ENCODE measurements at places on chromosomes 3 and 15.

GRCh38 chr3:124514683-124515082 lies 215.6 kb upstream of the UMPS start:
- DNase-seq = no peak

DNA sequence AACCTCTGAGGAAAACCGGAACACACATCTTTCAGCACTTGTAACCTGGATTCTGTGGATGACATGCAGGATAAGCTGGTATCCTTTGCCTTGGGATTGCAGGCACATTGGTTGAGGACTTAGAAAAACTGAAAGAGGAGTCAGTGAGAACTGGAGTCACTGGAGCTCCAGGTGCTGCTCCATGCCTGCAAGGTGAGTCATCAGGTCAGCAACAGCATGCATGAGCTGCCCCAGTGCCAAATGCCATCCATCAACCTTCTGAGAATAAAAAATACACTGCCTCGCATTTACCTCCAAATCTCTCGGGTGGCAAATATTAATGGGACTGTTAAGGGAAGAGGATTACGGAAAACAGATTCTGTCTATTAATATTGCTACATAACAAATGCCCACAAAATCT lies 729.1 kb downstream of the NTRK3 start:
- DNase-seq = no peak

DNA sequence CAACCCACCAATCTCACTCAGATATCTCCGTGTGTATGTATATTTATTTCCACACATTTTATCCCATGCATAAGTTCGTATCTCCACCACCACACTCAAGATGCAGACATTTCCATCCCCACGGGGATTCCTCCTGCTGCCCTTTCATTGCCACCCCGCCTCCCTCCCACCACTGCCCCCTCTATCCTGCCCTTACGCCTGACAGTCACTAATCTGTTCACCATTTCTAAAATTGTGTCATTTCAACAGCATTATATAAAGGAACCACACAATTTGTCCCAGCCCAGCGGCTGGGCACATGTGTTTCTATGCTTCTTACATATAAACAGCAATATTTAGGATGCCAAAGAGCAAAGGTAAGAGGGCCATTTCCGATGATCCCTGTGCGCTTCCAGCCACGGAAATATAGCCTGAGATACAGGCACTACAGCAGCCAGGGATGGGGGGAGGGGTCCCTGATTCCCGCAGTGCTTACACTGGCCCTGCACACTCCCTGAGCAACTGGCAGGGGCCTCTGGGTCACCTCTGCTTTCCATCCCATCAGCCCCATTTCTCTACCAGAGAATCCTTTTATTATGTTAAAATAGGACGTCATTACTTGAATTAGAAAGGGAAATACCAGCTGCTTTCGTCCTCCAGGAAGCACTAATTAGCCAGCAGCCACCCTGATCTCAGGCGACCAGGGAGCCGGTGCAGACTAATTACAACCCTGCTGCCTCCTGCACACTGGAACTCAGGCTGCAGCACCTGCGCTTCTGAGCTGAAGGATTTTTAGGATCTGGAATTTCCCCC lies 372.0 kb upstream of the ATP10A start:
- no peak for DNase-seq

- DNase-seq = no peak
Measured at GRCh38 chr3:151044706-151045105, 40.8 kb upstream of the MED12L start.

- DNase-seq = no peak
Measured at GRCh38 chr3:48268381-48268935, 27.6 kb downstream of the ZNF589 start.

- DNase-seq = no peak
Measured at GRCh38 chr15:36798366-36798765, 218.9 kb downstream of the CDIN1 start.

GRCh38 chr3:13834258-13835035 lies 45.4 kb downstream of the WNT7A start:
- DNase-seq = no peak

DNA sequence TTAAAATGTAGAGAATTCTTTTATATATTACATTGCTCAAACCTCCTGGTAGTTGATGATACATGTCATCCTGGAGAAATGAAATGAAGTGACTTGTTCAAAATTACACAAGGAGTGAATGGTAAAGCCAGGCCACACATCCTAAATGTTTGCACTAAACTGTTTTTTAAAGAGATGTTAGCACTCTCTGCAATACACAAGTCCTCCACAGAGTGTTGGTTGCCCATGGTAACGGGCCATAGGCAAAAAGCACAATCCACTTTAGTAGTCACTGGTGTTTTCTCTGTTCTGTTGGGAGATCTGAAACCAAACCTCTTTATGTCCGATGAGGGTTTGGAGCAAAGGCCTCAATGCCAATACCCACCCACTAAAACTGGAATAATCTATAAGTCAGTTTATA lies 907.4 kb downstream of the NTRK3 start:
- no peak for DNase-seq

DNA sequence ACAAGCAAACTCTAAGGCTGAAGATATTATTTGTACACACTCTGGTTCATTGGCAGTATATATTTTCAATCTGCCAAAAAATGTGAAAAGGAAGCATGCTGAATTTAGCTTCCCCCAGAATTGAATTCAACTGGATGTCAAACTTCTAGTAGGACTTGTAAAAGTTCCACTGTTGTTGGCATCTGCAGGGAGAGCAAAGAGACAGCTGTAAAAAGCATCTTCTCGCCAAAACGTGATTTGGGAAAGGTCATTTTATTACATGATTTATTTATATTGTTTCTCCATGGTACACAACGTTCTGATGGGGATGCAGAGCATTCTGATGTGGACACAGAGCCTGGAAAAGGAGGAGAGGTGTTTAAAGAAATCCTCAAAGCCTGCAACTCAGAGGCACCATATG lies 196.7 kb upstream of the ADAMTS9 start:
- DNase-seq = no peak

DNA sequence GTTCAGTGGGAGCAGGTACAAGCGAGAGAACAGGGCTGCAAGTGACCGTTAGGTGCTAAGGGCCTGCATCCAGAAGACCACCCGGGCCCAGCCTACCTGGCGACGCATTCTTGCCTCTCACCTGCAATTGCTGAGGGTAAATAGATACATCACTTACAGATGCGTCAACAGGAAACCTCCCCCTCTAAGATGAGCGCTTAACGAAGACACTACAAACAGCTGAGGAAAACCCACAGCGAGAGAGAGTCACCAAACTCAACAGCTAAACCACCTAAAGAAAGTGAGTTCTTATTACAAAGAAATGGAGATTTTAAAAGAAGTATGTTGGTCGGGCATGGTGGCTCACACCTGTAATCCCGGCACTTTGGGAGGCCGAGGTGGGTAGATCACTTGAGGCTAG lies 157.9 kb downstream of the CHSY1 start:
- DNase-seq = no peak

GRCh38 chr3:53175613-53176540 lies 14.9 kb downstream of the PRKCD start:
- no peak for DNase-seq

DNA sequence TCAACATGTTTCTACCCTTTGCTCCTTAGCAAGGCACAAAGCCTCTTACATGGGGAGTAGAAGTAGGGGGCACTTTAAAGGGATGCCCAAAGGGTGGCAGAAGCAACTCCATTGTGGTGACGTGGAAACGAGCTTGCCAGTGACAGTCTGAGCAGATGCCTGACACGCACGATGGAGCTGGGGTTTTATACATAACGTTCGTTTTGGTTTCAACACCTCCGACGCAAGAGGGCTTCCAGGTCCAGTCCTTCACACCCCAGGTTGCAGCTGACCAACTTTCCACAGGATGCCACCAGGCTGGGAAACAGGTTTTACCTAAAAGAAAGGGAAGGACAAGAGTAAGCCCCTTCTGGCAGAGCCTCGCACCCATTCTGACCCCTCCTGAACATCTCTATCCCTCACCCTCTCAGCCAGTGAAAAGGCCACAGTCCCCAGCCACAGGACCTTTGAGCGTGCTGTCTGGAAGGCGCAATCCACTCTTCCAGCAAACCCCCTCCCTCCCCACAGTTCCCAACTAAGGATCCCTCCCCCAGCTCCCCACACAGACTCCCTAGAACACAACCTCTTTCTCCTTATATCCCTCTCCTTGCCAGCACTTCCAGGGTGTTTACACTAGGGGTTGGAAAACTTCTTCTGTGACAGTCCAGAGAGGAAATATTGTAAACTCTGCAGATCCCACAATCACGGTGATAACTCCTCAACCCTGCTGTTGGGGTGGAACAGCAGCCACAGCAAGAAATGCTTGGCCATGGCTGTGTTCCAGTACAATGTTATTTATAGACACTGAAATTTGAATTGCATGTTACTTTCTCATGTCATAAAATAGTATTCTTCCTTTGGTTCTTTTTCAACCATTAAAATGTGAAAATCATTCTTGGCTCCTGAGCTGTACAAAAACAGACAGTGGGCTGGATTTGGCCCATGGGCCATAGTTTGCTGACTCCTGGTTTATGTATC lies 36.2 kb downstream of the FAM174B start:
- DNase-seq = no peak

- no peak for DNase-seq
Measured at GRCh38 chr15:49747340-49747739, 126.5 kb downstream of the DTWD1 start.
